ENCODE measurements at places on chromosomes 13 and 19. TPM values are rescaled to one million over a fixed set of nuclear protein-coding genes. Genes with fewer than 3 reads are reported as not detected.
A peak's percentile ranks its signal among the peaks of the same experiment; 100 is the strongest.

- DNase-seq, result no peak
Measured at GRCh38 chr13:50800091-50800739, 43.3 kb downstream of the DLEU7 start.

DNA sequence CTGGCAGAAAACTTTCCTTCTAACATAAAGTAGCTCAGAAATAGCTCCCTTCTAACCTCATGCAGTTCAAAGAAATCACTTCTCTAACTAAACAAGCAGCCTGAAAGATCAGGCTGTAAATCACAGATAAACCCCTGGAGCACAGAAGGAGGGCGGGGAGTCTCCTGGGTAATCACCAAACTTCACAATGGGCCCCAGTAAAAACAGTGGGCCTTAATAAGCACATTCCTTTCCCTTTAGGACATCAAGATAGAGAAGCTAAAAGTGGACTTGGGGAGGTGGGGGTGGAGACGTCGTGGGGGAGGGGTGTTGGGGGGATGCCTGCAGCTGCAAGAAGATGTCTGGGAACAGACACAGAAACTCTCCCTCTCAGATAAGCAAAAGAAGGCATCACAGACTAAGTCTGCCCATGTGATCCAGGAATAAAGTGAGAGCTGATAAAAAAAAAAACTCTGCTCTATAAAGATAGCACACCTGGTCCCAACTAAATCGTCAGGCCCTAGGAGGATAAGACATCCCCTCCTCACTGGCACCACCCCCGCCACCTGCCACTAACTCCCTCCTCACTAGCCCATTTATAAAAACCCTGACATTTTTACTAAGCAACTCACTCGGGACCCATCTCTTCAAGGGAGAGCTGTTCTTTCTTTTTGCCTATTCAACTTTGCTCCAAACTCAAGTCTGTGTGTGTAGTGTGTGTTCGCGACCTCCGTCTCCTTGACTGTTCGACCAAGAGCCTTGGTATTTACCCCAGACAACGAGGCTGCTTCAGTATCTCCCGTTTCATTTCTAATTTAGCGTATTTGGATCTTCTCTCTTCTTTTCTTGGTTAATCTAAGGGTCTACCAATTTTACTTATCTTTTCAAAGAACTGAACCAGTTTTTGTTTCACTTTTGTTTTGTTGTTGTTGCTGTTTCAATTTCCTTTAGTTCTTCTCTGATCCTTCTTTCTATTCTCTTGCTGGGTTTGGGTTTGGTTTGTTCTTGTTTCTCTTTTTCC lies 31.7 kb downstream of the DNAJC15 start:
- DNase-seq, result peak; percentile 56

SIGLEC12 gene
- not detected for total RNA-seq

DNA sequence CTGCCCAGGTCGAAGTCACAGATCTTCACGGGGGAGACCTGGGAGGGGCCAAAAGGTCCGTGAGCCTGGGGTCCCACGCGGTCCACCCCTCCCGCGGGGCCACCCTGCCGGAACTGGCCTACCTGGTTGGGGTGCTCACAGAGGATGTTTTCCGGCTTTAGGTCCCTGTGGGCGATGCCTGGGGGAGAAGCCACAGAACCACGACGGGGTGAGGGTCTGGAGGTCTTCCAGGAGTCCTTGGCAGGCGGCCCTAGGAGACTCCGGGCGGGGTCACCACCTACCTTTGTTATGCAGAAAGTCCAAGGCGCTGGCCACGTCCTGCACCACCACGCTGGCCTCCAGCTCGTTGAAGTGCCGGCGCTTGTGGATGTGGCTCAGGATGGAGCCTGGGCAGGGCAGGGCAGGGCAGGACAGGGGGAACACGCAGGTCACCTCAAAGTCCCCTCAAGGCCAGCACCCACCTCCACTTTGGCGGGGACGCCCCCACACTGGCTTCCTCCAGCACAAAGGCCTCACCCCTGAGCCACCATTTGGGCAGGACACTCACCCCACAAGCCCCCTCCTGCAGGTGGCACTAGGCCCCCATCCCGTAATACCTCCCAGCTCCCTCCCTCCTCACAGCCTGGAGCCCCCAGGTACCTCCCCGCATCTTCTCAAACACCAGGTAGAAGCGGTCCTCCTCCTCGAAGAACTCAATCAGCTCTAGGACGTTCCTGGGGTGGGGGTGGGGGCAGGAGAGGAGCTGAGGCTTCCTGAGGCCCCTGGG lies 8.4 kb downstream of the MKNK2 start:
- DNase-seq, result no peak

DNA sequence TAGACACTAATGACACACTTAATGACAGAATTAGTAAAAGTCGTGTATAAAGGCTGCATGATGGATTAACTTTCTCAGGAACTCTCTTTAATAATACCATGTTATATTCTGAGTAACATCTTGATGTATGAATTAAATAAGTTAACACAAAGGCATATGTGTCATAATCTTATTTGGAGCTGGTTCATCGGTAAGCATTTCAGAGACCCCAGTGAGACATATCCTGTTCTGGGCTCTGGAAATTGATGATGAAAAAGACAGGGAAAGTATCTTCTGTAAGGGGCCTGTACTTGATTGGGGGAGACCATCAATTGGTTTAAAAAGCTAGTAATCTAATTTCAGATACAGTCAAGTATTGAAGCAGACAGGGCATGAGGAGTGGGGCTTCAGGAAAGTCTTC lies 547.9 kb downstream of the GPC6 start:
- DNase-seq, result no peak

PTH2 gene
- total RNA-seq, result not detected

GRCh38 chr13:92355213-92355612 lies 871.4 kb upstream of the GPC6 start:
- DNase-seq, result no peak

SELENOV gene
- not detected for total RNA-seq

All from bronchial epithelial cell (primary cell).